ENCODE measurements at places on chromosomes 4 and X. TPM values are rescaled to one million over a fixed set of nuclear protein-coding genes. Genes with fewer than 3 reads are reported as not detected.

Gene SYP
- total RNA-seq: 1.2 TPM

Gene KLHL5
- 36.6 TPM for total RNA-seq

Gene SPARCL1
- total RNA-seq: not detected

Gene TCEAL3
- total RNA-seq: 2.5 TPM

Gene GRID2
- total RNA-seq: not detected

Gene S100P
- 165 TPM for total RNA-seq

Gene F8A2
- not detected for total RNA-seq

Gene FHL1
- total RNA-seq: 31.0 TPM

Gene P2RY4
- 0.35 TPM for total RNA-seq

Gene TMEM144
- total RNA-seq: not detected

Gene SMR3B
- not detected for total RNA-seq

Gene ATP1B4
- not detected for total RNA-seq

Gene MBNL3
- total RNA-seq: 26.6 TPM

Gene NEXMIF
- total RNA-seq: 0.28 TPM

Gene XAGE1A
- not detected for total RNA-seq

Gene VSIG1
- total RNA-seq: 5.0 TPM

Gene SULT1B1
- 3.9 TPM for total RNA-seq

Gene LPAR4
- not detected for total RNA-seq

Gene CT45A10
- not detected for total RNA-seq

Gene PSAPL1
- total RNA-seq: not detected

Gene PDCL2
- total RNA-seq: not detected

Gene CENPVL2
- not detected for total RNA-seq

Gene CPE
- not detected for total RNA-seq

Gene PABPC1L2B
- not detected for total RNA-seq

Gene SCRG1
- not detected for total RNA-seq

Gene PGAM4
- 0.43 TPM for total RNA-seq

Gene GASK1B
- total RNA-seq: not detected

Gene CTSO
- 5.2 TPM for total RNA-seq

Gene SUPT20HL2
- total RNA-seq: not detected

Gene DIPK2B
- total RNA-seq: not detected

Gene JCHAIN
- total RNA-seq: 0.35 TPM

Gene GABRE
- total RNA-seq: not detected

Gene SNX12
- total RNA-seq: 43.5 TPM

Measured in activated CD4-positive, alpha-beta memory T cell treated with anti-CD3 and anti-CD28 coated beads, Interleukin-2, amount 10 ng/mL, durations not matched to agents 7 days and 5 days (primary cell).